ENCODE measurements at places on chromosomes 13 and 19. TPM values are rescaled to one million over a fixed set of nuclear protein-coding genes. Genes with fewer than 3 reads are reported as not detected.

- no peak overlapping the region for H3K4me3 ChIP-seq
- no peaks in the 10 kb centered on the region for H3K27me3 ChIP-seq
- no peak for DNase-seq
Observed at GRCh38 chr13:102907886-102908515, 62.2 kb downstream of the ERCC5 start.

- H3K27ac ChIP-seq: no peak overlapping the region
- DNase-seq: no peak
- H3K4me1 ChIP-seq: no peaks in the 10 kb centered on the region
- H3K36me3 ChIP-seq: no peaks in the 10 kb centered on the region
- H3K4me3 ChIP-seq: no peak overlapping the region
- H3K27me3 ChIP-seq: no peaks in the 10 kb centered on the region
Observed at GRCh38 chr19:19217099-19217498, 5.3 kb downstream of the NCAN start.

DNA sequence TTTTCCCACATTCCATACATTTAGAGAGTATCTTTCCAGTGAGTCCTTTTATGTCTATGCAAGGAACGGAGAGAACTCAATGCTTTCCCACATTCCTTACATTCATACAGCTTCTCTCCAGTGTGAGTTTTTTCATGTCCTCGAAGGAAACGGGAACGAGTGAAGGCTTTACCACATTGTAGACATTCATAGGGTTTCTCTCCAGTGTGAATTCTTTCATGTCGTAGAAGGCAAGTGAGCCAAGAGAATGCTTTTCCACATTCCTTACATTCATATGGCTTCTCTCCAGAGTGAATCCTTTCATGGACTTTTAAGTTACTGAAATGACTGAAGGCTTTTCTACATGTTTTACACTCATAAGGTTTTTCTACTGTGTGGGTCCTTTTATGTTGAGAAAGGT lies 17.1 kb downstream of the ZNF823 start:
- DNase-seq: no peak
- H3K27me3 ChIP-seq: no peaks in the 10 kb centered on the region
- no peak overlapping the region for H3K27ac ChIP-seq

DNA sequence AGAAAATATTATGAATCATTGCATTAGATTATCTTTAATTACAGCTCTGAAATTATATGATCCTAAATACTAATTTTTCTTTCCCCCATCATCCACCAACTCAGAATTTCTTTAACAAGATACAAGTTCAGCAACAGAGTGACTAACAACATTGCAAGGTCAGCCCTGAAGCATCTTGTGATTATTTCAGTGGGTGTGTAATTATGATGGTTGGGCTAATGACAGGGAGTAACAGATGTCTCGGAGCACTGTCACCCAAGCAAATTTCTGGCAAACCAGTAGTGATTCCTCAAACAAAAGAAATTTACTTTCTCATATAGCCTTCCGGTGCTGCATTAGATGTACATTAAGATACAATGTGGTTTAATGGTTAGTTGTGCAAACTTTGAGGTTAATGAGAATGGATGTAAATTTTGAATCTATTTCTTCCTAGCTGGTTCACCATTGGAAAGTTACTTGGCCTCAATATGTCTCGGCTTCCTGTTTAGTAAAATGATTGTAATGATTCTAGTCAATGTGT lies 238.9 kb downstream of the ITGBL1 start:
- no peaks in the 10 kb centered on the region for H3K4me1 ChIP-seq
- no peaks in the 10 kb centered on the region for H3K36me3 ChIP-seq
- H3K27me3 ChIP-seq: no peaks in the 10 kb centered on the region
- no peak overlapping the region for H3K4me3 ChIP-seq
- H3K27ac ChIP-seq: no peak overlapping the region

DNA sequence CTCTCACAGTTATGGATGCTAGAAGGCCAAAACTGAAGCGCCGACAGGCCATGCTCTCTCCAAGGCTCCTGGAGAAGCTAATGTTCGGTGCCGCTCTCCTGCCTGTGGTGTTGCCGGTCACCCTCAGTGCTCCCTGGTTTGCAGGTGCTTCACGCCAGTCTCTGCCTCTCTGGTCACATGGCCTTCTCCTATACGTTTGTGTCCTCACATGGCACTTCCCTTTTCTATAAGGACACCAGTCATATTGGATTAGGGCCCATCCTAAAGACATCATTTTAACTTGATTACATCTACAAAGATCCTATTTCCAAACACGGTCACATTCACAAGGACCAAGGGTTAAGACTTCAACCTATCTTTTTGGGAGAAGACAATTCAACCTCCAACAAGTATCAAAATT lies 671.3 kb upstream of the ARGLU1 start:
- DNase-seq: no peak
- H3K36me3 ChIP-seq: no peaks in the 10 kb centered on the region
- no peaks in the 10 kb centered on the region for H3K4me1 ChIP-seq
- no peaks in the 10 kb centered on the region for H3K27me3 ChIP-seq
- no peak overlapping the region for H3K27ac ChIP-seq

The ERICH4 gene
- total RNA-seq: not detected

The CLDND2 gene
- total RNA-seq: not detected

The SHISA7 gene
- total RNA-seq: not detected

All from thyroid gland (tissue), 4 donors.